Cardiac fibroblast (primary cell): ENCODE measurements at places on chromosomes 3 and 15.

- DNase-seq, result peak; percentile 84
These were observed 315.1 kb upstream of the CBLB start for GRCh38 chr3:106183762-106184391.

DNA sequence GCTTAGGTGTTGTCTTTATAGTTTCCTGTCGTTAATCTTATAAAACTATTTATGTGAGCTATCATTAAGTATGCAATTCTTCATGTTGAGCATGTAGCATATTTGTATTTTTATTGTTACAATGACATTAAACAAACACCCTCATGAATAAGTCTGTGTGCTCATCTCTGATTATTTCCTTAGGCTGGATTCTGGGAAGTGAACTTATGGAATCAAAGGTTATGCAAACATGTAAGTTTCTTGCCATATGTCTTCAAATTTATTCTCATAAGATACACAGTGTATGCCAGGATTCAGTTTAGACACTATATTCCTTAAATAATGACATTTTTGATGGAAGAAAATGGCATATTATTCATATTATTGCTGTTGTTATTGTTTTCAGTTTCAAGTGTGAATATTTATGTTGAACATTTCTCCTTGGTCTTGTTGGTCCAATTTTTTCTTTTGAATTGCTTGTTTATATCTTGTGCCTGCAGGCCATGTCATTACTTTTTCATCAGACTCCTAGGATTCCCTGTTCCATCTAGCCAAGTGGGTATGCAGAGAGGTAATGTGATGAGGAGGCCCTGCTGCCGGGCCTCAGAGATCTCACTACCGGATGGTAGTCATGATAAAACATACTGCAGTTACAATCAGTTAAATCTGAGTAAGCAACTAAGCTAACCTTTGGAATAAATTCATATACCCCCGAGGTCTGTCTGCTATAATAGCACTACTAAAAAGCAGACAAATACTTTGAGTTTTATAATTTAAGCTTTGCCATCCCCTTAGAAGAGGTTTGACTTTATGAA is 684.3 kb upstream of the SGO1 start:
- no peak for DNase-seq

DNA sequence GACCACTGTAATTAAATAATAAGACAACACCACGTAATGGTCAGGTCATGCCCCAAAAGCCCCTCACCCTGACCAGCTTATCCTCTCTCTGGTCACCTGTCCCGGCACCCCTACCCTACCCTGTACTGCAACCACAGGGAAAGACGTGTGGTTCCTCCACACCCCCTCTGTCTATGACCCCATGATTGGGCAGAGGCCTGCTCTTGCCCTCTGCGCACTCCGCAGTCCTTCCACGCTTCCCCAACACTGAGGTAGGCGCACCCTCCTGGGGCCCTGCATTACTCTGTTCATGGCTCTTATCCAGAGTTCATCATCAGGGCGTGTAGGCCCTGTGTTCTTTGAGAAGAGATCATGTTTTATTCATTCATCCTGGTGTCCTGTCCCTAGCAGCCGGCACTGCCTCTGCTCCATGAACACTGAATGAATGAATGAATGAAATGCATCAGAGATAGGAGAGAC is 33.8 kb downstream of the MGLL start:
- DNase-seq, result no peak

GRCh38 chr15:79171320-79172031 is 80.9 kb upstream of the RASGRF1 start:
- no peak for DNase-seq

GRCh38 chr3:95341314-95341713 is 1278.5 kb downstream of the NSUN3 start:
- no peak for DNase-seq

GRCh38 chr3:29436612-29437323 is 155.9 kb downstream of the RBMS3 start:
- DNase-seq, result no peak

DNA sequence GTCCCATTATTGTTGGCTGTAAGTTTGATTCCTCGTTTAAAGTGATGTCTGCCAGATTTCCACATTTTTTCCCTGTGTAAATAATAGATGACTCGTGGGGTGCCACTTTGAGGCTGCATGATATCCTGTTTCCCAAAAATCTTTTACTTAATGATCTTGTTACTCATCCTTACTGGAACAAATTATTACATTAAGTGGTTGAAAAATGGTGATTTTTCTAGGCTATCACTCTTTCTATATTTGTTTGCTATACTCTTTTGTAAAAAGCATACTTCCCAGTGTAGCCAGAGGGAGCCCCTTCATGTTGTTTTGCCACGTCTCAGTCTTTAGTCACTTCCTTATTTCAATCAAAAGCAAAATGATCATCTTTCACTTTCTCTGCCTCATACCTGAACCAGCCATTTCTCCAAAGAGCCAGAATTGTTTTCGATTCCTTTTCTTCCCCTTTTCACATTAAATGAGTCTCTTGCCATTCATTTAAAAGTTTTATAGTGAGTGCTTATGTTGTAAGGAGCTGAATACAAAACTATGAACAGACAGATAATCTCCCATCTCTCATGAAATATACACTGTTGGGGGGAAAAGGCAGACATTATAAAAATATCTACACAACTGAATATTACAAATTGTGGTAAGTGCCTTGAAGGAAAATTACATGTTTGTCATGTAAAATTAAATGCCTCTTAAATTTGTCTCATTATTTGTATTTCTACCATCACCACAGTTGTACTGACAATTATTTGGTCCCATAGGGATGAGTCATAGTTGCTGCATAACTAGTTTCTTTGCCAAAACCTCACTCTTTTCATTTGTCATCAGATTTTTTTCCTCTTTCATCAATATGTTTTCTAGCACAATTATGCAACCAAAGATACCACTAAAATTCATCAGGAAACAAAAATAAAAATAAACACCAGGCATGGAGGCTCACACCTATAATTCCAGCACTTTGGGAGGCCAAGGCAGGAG is 41.5 kb downstream of the ADGRG7 start:
- peak; percentile 85 for DNase-seq

- no peak for DNase-seq
These were observed 351.0 kb downstream of the MCTP2 start for GRCh38 chr15:94582368-94582767.

- DNase-seq, result no peak
These were observed 8.5 kb downstream of the ITPKA start for GRCh38 chr15:41501931-41502794.

DNA sequence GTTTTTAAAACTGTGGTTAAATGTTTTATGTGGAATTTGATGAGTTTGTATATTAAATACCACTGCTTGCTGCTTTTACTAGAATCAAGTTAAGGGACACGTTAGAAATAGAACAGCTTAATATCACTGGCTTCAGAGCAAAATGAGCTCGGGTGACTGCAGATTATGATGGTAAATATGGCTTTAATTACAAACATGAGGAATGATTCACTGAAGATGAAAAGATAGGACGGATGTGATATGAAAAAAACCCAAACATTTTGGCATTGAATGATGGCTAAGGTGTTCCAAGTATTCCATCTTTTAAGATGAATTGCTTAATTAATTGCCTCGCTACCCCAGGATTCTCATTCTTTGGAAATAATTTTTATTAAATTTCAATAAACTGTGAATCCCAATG is 33.7 kb downstream of the SLC24A1 start:
- DNase-seq, result no peak

DNA sequence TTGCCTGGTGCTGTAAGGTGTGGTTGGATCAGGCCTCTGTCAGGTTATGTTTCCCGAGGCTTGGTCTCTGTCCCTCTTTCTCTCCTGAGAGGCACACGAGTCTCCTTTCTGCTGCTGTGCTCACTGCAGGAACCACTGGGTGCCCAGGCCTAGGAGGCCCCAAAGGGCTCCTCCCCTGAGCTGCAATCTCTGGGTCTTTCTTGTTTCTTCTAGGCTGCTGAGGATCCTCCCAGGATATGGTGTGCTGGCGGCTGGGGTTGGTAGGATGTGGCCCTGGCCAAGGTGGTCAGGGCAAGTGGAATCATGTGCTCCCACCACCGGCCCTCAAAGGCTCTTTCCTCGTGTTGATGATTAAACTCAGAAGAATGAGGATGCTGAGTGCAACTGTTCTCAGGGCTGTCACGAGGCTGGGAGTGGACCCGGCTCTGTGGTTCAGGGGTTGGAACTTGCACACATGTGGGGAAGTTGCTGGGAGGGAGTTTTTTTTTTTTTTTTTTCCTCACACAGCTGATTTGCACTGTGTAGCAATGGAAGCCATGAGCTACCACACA is 43.6 kb upstream of the CTSH start:
- DNase-seq, result peak; percentile 98

DNA sequence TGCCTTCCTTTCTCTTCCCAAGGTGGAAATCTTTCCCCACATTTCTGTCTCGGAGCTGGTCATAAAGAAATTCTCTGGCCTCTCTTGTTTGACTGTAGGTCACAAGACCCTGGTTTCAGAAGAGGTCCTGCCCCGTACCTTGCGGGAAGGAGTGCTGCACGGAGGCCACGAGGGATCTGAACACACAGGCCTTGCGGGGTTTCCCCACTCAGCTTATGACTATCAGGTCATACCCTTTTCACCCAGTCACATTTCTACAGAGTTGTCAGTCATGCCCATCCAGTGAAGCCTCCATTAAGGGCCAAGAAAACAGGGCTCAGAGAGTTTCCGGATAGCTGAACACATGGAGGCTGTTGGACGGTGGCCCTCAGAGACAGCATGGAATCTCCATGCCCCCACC is 54.7 kb upstream of the ATP13A3 start:
- no peak for DNase-seq

- DNase-seq, result peak; percentile 52
These were observed 7.1 kb downstream of the CHD2 start for GRCh38 chr15:92907229-92907628.

DNA sequence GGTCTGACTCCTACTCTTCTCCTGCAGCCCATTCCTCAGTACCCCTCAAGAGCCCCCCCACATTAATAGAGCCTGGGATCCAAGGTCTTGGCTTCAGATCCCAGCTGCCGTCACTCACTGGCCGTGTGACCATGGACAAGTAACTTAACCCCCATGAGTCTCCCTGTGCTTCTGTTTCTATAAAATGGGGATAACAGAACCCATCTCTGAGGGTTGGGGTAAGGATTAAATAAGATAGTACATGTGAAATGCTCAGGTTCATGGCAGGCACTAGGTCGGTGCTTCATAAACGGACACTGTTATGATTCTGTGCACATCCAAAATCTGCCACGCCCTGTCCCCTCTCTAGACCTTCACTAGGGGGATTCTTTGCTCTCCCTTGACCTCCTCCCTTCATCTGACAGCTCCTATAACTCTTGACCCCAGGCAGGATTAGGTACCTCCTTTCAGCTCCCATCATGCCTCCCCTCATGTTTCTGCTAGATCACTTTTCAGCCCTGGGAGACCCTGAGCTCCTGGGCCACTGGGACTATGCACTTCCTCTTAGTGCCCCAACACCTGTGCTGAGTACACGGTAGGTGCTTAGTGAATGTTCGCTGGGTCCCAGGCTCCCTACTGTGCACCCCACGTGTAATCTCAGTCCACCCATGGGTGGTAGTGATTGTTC is 1.5 kb downstream of the CAND2 start:
- no peak for DNase-seq

DNA sequence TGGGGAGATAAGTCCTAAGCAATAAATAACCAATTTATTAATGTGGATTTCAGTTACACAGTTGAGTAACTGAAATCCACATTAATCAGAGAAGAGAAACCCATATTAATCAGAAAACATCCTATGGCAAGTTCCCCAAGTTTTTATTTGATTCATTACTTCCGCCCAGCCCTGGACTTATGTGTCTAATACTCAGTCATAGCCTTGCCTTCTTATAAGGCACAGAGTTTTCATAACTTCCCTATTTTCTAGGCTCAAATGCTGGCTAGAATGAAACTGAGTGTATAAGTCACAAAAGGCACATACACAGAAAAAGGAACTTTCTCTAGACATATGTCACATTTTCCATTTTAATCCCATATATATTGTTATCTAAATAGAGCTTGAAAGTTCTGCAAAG is 28.8 kb downstream of the CD47 start:
- DNase-seq, result no peak

- DNase-seq, result peak; percentile 87
These were observed 33.6 kb downstream of the TMEM45A start for GRCh38 chr3:100525753-100526612.

DNA sequence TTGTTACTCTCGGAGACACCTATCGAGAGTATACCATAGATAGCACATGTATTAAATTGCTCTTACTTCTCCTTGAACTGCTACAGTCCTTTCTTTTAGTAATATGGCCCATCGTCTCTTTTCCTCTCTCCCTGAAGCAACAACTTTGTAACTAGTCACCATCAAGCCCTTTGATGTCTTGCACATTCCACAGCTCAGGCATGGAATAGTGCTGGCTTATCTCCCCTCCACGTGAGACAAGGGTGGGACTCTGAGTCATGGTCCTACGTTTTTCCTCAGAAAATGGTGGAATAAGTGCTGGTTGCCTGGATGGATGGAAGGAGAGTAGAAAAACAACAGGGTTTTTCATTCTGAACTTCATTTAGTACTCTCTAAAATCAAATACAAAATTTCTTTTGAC is 163.3 kb upstream of the MBNL1 start:
- no peak for DNase-seq

- peak; percentile 62 for DNase-seq
These were observed 289.0 kb upstream of the RASGRP1 start for GRCh38 chr15:38853608-38854007.

- DNase-seq, result no peak
These were observed 18.0 kb downstream of the LRRK1 start for GRCh38 chr15:100937171-100937570.

DNA sequence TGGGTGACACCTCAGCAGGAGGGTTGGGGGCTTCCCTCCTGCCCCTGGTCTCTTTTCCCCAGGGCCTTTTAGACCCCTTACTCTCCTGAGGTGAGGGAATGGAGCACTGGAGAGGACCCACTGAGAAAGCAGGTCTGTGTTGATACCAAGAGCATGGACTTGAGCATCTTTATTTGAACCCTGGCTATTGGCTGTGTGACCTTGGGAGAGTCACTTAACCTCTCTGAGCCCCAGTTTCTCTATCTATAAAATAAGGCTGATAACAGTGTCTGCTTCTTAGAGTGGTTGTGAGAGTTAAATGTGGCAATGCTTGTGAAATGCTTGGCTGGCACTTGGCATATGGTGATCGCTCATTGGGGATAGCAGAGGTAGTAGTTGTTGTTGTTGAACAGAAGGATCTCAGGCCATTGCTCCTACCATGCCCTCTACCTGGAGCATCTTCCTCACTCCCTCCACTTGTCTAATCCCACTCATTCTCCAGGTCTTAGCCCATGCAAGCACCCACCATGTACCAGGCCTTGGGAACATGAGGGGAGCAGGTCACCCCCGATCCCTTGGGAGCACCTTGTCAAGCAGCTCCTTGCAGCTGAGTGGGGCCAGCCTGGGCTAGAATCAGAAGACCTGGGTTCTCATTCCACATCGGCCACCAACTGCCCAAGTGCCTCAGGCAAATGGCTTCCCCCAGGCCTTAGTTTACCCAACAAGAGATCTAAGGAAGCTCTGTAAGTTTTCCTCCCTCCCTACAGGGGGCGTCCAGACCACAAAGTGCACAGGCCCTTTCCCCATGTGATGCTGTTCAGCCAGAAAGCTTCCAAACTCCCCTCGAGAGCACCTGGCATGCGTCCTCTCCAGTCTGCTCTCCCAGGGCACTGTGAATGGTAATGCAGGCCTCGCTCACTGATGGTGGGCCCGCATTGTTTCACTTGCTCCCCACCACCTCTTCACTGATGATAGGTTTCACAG is 96.7 kb downstream of the LSM3 start:
- DNase-seq, result peak; percentile 24
